NCI-H226 (cell line): ENCODE measurements at places on chromosomes 5 and 9.

- DNase-seq: no peak
These were observed 53.2 kb downstream of the USP20 start for GRCh38 chr9:129888293-129889121.

GRCh38 chr5:35780236-35780635, 76.5 kb upstream of the IL7R start:
- no peak for DNase-seq

GRCh38 chr5:168006456-168007130, 284.9 kb upstream of the WWC1 start:
- DNase-seq: no peak

DNA sequence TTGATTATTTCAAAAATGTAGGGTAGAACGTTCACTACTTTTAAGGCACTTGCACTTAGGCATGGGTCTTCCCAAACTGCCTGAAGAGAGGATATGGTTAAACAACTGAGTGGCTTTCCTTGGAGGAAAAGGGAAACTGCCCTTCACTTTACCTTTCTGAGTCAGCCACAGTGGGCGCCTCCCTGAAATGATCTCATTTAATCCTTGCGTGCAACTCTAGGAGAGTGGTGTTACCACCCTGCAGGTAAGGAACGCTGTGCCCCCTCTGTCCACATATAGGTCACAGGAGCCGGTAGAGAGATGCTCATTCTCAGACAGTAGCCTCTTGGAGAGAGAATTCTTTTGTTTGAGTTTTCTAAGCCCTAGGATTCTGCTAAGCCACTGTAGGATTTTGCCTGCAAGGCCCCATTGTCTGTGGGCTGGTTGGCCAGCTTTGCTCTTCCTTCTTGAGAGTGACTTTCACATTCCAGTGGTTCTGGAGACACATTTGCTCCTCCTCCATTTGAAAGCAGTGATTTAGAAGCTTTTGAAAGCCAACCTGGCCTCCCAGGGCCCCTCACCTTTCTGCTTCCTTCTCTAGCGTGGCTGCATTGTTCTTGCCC, 110.3 kb upstream of the CTSL start:
- peak; percentile 84 for DNase-seq

- DNase-seq: no peak
These were observed 114.1 kb downstream of the SYK start for GRCh38 chr9:90915693-90916092.
